Placental pericyte (primary cell): ENCODE measurements at places on chromosomes 4 and X. TPM values are rescaled to one million over a fixed set of nuclear protein-coding genes. Genes with fewer than 3 reads are reported as not detected.

FGG gene
- not detected in 2 replicates for total RNA-seq

EIF4E gene
- total RNA-seq, result 97.4 and 281 TPM in 2 replicates

HHIP gene
- total RNA-seq, result 0.44 and 10.7 TPM in 2 replicates

CLDN22 gene
- total RNA-seq, result not detected in 2 replicates
